ENCODE measurements at places on chromosomes 1 and 21.

DNA sequence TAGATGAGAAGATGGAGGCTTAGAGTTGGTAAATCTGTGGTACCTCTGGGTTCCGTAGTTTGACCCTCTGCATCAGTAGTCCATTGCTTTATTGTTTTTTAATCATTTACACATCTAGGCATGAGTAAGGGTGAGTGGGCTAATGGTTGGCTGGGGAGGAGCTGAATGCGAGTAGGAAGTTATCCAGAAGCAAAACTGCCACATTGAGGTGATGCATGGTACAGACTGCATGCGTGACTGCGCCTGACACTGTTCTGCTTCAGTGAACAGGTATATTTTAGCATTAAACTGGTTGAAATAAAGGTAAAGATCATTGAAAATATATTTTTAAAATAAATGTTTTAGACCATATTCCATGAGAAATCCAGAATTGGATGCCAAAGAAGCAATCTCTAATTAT is 4.4 kb downstream of the DNAJC16 start:
- no peak for DNase-seq

GRCh38 chr1:193156822-193157142 is 29.6 kb downstream of the B3GALT2 start:
- DNase-seq: no peak

GRCh38 chr1:203526572-203526971 is 32.6 kb downstream of the OPTC start:
- DNase-seq: no peak

DNA sequence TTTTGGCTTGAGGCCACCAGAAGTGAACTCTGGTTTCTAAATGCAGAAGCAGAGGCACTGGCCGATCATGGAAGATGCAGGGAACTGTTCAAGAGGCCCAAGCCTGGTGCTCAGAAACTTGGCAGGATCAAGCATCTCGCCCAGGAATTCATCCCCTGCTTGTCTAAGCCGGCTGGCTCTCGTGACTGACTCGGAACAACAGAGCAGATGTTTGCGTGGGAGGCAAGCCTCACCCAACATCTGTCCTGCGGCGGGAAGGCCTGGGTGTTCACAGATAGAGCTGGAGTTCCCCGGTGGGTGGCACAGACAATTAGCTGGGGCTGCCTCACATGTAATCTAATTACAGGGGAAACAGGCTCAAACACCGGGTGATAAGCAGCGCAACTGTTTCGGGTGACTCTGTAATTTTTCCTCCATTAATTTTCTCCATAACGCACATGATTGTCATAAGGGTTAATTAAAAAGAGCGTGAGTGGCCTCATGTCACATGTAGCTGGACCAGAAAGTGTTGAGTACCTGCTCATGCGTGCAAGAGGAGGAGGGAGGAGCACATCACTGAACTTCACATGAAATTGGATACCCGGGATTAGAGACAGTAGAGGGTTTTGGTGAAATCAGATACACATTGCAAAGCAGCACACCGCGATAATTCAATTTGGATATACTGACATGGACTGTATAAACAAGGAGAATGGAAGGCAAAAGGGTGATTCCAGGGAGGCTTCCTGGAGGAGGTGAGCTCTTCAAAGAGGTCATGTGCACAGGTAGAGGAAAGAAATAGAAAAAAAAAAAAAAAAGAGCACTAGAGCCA is 180.0 kb downstream of the ETS2 start:
- DNase-seq: peak; percentile 23

GRCh38 chr1:16012590-16013219 is 5.1 kb downstream of the HSPB7 start:
- DNase-seq: no peak

DNA sequence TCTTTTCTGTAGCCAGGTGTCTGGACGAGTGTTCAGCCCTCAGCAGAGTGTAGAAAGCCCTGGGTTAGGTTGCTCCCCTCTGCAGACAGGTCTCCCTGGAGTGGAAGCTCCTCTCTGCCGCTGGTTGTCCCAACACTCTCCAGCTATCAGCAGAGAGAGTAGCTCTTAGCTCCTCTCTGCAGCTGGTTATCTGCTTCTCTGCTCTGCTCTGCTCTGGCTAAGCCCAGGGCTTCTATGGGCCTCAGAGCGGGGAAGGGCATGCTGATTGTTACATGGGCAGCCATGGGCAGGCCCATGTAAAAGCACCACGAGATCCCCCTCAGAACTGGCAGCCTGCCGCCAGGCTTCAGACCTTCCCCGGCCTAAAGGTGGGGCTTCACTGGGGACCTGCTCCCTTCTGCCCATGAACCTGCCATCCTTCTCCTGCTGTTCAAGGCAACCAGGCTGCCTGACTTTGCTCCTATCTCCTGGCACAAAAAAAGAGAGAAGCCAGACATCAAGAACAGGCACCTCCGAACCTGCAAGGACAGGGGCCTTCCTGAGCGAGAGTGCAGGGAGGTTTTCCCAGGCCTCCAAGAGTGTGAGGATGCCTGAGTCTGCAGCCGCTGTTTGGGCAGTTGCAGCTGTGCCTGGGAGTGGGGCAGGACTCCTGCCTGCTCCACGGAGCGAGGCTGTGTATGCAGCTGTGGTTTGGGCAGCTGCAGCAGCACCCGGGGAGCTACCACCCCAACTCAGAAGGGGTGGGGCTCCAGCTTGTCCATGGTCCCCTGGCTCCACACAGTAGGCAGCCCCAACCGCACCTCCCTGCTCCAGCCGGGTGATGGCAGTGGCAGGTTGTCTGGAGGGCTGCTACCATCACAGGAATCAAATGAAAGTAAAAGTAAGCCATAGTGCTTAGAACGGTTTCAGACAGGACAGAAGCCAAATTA is 973.7 kb downstream of the LTN1 start:
- DNase-seq: no peak

DNA sequence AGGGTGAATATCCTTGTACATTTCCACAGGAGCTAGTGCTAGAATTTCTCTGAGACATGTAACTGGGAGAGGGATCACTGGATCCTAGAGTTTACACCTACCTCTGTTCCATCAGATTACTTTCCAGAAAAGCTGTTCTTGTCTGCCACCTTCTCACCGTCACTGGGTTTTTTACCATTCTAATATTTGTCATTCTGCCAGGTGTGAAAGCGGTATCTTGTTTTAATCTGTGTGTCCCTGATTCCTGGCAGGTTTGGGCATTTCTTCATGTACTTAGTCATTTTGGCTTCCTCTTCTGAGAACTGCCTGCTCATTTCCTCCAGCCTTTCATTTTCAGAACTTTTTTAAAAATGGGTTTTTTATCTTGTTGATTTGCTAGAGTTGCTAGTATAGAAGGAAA is 5.1 kb downstream of the PMF1 start:
- no peak for DNase-seq

GRCh38 chr1:79657951-79658658 is 651.6 kb upstream of the ADGRL4 start:
- DNase-seq: no peak

GRCh38 chr1:184605941-184606340 is 148.7 kb downstream of the EDEM3 start:
- DNase-seq: no peak

- no peak for DNase-seq
These were observed 3.9 kb downstream of the GALE start for GRCh38 chr1:23796466-23797271.

GRCh38 chr1:21775985-21776562 is 6.9 kb downstream of the USP48 start:
- no peak for DNase-seq

DNA sequence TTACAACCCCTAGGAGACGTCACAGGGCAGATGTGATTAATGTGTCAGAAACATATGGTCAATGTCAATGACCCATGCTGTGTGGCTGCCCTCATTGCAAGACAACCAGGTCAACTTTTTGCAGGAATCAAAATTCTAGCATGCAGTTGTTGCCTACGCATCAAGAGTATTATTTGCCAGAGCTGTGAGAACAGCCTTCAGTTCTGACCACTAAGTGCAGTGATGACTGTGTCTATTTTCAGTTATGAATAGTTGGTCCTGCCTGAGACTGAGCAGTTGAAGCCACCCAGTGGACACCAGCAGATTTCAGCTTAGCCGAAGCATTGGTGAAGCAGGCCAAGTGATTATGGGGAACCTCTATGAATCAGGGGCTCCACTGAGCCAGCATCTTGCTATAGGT is 47.3 kb downstream of the LYPLAL1 start:
- no peak for DNase-seq

DNA sequence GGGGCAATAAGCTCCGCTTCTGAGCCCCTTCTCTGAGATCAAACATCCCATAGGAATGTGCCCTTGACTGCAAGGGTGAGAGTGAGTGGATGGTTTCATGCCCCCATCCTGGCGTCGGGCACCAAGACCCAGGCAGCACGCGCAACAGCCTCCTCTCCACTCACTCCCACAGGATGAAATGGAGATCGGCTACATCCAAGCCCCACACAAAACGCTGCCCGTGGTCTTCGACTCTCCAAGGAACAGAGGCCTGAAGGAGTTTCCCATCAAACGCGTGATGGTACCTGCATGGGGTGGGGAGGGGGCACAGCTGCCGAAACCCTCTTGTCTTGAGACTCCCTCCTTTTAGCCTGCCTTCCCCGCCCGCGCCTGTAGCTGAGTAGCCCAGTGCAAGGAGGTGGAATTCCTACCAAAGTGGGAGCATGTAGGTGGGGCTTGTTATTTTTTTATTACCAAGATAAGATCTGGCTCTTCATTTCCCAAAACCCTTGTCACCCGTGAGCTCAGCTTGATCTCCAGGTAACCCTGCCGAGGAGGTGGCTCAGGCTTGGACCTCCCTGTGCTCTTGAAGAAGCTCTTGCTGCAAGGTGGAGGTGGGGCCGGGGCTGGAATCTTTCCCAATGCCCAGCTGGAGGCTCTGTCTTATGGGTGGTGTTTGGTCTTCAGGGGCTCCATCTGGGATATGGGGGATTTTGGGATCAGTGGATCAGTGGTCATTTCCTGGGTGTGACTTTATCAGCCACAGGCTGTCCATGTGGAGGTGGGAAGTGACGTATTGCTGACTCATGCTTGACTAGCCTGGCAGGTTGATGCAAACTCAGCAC is 24.0 kb upstream of the PADI6 start:
- DNase-seq: no peak

GRCh38 chr1:240802271-240802670 is 190.3 kb upstream of the GREM2 start:
- DNase-seq: no peak

- DNase-seq: no peak
These were observed 87.7 kb downstream of the SNX7 start for GRCh38 chr1:98749152-98749756.

Data from stimulated activated CD8-positive, alpha-beta memory T cell treated with anti-CD3 and anti-CD28 coated beads, Interleukin-7, amount 100 ng/mL, for 24 hours (primary cell).